NAMALWA (cell line): ENCODE measurements at places on chromosomes 16 and 17.

GRCh38 chr17:76241204-76241538 lies 878 bp upstream of the RNF157 start:
- DNase-seq, result no peak

- no peak for DNase-seq
These were observed 15.0 kb upstream of the FOXF1 start for GRCh38 chr16:86495357-86495701.

- peak; percentile 59 for DNase-seq
These were observed 924 bp downstream of the SMARCD2 start for GRCh38 chr17:63841350-63842172.

DNA sequence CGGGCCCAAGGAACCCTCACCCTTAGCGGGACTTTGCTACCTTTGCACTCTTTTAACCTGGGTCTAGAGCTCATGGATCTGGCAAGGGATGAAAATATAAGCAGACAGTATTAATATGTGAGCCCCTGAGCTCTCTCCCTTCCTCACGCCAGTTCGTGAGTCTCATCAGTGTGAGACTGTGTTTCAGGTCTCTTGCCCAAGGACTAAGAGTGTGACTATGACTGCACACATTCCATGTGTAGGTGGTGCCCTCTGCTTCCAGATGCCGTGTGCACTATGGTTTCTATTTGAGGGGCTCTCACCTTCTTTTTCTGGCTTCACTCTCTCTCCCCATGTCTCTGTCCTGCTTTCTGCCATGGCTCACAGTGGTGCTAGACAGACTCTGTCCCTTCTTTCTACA lies 40.5 kb downstream of the DHRS7B start:
- DNase-seq, result no peak

DNA sequence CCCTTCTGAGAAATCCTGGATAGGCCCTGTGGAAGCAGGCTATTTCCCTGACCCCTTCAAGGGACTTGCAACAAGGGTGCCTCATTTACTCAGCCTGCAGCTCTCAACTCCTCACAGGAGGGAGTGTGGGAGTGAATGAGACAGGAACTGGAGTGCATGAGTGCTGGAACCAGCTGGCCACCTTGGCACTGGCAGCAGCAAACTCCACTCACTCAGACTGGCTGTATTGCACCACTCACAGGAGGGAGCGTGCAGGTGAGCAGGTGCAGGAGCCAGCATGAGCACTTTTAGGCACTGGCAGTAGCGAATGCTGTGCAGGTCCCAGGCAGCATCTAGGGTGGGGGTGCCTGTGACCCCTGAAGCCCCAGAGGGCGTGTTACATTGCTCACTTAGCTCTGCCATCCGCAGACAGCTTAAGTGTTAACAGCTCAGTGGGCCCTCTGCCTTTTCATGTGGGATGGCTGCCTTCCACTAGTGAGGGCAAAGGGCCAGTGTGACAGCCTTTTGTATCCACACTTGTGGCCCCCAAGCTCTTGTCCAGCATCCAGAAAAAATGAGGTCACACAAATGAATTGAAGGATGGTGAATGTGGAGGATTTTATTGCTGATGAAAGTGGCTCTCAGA lies 11.0 kb upstream of the ZNHIT3 start:
- no peak for DNase-seq

DNA sequence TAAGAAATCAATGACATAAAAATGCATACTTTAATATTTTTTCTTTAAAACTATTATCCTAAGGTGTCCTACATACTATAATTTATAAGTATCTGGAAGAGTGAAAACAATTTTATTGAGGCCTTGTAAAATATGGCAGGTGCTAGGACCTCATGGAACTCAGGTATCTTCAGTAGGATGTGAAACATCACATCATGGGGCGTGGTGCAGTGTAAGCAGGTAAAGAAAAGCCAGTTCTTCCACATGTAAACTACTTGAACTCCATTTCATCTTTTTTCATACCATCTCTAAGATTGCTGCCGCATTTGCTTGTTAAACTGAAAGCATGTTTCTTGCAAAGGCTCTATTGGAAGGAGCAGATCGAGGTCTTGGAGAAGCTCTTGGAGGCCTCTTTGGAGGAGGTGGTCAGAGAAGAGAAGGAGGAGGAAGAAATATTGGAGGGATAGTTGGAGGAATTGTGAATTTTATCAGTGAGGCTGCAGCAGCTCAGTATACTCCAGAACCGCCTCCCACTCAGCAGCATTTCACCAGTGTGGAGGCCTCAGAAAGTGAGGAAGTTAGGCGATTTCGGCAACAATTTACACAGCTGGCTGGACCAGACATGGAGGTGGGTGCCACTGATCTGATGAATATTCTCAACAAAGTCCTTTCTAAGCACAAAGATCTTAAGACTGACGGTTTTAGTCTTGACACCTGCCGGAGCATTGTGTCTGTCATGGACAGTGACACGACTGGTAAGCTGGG lies at the start of gene CAPNS2:
CAPNS2 (plus strand) TSS at position 253 of the 744 bp plus-strand sequence; CDS start at position 326, 73 bp downstream.
- DNase-seq, result no peak

DNA sequence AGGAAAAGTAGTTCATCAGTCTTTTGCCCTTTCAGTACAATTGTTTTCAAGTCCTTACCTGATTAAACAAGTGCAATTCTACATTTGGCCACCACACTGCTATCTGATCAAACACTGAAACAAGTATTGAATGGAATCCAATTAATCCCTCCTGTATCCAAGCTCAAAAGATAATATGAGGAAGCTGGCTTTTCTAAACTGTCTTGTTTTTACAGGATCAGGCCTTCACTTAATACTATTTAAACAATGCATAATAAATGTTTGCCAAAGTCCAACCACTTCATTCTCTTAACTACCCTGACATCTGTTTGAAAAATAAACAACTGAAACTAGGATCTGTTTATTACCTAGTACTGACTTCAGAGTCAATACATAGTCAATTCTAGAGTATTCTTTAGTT lies 131.6 kb downstream of the MRTFB start:
- peak; percentile 16 for DNase-seq

DNA sequence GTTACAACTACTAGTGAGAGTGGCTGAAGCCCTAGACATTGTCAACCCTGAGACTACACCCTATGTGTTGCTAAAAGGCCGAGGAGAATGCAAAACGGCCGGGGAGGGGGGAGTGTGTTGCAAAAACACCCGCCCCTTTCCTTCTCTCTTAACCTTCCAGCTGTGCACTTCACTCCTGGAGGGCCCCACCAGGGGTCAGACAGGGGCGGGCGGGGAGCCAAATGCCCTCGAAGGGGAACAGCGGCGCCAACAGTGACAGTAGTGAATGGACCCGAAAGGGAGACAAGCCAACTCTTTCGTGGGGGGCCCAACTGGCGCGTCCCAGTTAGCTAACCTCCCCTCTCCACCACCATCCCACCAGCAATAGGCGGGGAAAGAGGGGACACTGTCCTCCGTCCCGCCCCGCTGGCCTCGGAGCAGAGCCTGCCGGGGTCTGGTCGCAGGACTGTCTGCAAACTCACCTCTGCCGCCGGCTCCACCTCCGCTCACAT lies 352 bp downstream of the MARF1 start:
- peak; percentile 98 for DNase-seq

DNA sequence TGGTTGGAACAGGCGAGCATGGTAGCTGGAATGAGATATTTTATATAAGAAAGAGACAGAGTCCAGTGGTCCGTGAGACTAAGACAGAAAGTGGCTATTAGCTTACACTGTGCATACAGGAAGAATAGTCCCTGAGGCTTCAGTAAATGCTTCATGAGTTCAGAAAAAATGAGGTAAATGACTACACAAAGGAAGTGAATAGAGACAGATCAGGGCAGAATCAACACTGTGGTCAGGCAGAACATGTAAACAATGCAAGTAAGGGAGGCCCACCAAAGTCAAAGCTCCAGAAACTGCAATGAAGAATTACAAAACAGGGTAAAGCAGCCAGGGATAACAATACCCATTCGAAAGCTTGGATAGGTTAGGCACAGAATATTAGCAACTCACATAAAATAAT lies 4.8 kb downstream of the ABCA10 start:
- no peak for DNase-seq

DNA sequence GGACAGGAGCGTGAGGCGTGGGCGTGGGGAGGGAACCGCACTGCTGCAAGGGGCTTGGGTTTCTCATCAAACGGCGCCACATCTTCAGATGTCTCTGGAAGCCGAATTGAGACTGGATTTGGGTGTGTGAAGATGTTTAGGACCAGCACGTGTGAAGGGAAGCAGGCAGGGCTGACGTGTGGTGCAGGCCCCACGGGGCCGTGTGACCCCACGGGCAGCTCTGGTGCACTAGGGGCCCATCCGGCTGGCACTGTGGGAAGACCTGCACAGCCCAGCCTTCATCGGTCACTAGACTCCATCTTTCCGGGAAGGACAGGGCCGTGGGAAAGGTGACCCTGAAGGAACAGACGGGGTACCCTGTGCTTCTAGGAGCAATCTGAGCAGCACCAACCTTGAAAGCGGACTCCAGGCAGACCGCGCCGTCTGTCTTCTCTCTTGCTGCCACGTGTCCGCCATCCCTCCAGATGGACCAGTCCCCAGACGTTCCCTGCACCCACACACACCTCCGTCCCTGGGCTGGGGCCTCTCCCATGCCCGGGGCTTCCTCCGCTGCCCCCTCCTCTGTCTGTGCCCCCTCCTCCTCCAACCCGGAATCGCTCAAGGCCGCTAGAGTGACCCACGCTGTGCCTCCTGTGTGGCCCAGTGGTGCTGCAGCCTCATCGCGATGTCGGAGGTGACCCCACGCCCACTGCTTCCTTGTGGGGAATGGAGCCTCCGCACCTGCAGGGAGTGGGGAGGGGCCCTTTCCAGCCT lies 23.4 kb upstream of the CBFA2T3 start:
- DNase-seq, result peak; percentile 48

GRCh38 chr16:84369105-84369504 lies 767 bp downstream of the ATP2C2 start:
- DNase-seq, result no peak

GRCh38 chr17:77421630-77421972 lies 280.8 kb downstream of the SEC14L1 start:
- no peak for DNase-seq

- no peak for DNase-seq
These were observed 33.5 kb downstream of the GRB2 start for GRCh38 chr17:75371981-75372380.

DNA sequence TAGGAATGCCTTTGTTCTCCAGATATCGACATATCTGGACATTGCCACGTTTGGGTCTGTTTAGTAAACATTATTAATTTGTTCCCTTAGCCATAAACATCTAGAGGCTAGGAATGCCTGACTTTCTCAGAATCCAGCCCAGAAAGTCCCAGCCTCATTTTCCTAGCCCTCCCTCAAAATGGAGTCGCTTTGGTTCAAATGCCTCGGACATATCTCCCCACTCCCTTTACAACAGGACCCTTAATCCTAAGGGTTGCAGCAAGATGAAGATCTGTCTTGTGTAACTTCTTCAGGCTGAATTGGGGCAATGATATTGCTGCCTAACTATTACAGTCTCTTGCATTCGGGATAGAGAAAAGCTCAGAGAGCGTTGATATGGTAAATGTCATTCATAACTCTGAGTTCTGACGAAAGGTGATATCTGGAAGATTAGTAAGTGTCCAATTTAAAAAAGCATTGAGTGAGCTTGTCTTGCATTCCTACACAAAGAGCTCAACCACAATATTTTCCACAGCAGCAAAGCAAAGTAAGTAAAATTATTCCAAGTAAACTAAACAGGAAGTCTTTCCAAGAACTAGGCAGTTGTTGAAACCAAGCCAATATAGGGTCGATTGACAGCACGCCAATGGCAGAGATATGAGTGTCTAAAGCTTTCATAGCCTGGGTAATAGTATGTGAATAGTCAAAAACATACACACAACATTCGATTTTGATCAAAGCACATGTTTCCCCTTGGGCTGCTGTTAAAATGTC lies 46.0 kb upstream of the ARL4D start:
- no peak for DNase-seq

- DNase-seq, result no peak
These were observed 4.5 kb downstream of the MIF4GD start for GRCh38 chr17:75266316-75267152.

- no peak for DNase-seq
These were observed 52.1 kb upstream of the CNEP1R1 start for GRCh38 chr16:49972961-49973360.

DNA sequence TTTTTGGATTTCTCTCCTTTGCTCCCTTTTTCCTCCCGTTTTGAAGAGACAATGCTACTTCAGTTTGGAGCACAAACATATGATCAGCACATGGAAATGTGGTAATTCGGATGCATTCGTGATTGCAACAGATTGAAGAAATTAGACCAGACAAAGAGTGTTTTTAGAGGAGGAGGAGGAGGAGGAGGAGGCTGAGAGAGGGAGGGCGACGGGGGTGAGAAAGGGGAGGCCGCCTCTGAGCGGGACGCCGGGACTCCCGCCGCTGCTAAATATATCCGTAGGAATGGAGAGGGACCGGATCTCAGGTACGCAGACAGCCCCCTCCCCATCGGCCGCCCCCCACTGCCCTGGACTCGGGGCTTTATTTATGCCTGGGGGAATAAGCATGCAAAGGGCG lies 179.3 kb downstream of the SEC14L1 start:
- DNase-seq, result no peak

GRCh38 chr17:81434072-81434471 lies 38.8 kb downstream of the BAHCC1 start:
- no peak for DNase-seq

DNA sequence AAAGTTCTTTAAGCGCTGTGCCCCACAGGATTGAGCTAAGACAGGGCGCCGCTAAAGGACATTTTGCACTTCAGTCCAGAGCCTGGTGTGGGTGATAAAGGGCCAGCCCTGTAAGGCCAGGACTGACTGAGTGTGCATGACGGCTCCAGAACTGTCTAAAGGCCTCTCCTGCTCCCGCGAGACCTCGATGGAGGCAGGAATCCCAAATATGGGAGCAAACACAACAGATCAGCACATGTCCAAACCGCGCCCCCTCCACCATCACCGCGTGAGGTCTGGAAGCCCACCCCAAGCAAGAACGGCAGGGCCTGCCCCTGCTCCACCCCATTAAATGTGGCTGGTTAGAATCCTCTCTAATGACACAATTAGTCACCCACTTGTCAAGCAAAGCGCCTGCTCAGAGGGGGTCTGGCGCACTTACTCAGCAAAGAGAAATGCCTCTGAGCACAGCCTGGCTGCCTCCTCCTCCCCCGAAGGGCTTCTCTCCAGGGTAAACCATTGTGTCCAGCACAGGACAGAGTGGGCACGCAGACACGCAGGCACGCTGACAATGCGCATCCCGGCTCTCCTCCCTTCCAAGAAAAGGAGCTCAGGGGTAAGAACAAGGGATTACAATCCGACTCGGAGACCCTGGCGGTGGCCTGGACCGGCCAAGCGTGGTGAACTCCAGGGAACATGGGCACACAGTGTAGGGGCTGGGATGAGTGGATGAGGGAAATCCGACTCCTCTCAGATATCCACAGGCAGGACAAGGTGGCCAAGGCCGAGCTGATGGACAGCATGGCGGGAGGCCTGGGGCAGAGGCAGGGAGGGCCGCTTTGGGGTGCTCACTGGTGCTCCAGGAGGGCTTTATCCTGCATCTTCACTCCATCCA lies 1.5 kb downstream of the MXRA7 start:
- DNase-seq, result no peak
